CD4-positive, CD25-positive, alpha-beta regulatory T cell (primary cell): ENCODE measurements at places on chromosomes 11 and 22. TPM values are rescaled to one million over a fixed set of nuclear protein-coding genes. Genes with fewer than 3 reads are reported as not detected.

- DNase-seq = peak; percentile 55
Measured at GRCh38 chr11:126440792-126441514, 85.5 kb downstream of the ST3GAL4 start.

DNA sequence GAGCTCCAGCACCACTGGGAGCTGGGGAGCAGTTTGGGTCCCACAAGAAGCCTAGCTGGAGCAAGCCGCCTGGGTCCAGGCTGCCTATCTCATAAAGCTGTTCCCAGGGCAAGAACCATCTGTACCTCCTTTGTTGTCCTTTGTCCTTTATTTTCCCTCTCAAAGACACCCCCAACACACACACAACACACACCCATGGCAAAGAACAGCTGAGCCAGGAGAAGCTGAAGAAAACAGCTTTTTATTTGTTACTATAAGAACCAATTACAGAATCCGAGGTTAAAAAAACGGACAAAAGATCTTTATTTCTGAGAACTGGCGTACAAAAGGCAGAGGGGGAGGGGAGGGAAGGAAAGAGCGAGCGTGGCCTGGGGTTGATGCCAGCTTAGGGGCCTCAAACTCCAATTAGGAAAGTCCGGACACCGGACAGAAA lies 1.7 kb upstream of the TUT1 start:
- DNase-seq = no peak

- DNase-seq = no peak
Measured at GRCh38 chr11:122363296-122363695, 247.3 kb upstream of the BLID start.

CTSW gene
- total RNA-seq = 12.4 TPM

FGF19 gene
- not detected for total RNA-seq
